ENCODE measurements at places on chromosomes 12 and 14. TPM values are rescaled to one million over a fixed set of nuclear protein-coding genes. Genes with fewer than 3 reads are reported as not detected.
A peak's percentile ranks its signal among the peaks of the same experiment; 100 is the strongest.

The TCL1A gene
- total RNA-seq, result not detected

GRCh38 chr14:104278214-104278534 is 139.8 kb downstream of the KIF26A start:
- peaks cover 11% of the 10 kb centered on the region for H3K27me3 ChIP-seq
- H3K36me3 ChIP-seq, result no peaks in the 10 kb centered on the region
- peaks cover 1% of the 10 kb centered on the region for H3K4me1 ChIP-seq
- no peak overlapping the region for H3K27ac ChIP-seq
- DNase-seq, result no peak

The NFATC4 gene
- 6.3 TPM for total RNA-seq

The EML1 gene
- 7.0 TPM for total RNA-seq

GRCh38 chr12:31736472-31736871 is 7.7 kb upstream of the AMN1 start:
- H3K4me3 ChIP-seq, result no peak overlapping the region
- H3K36me3 ChIP-seq, result no peaks in the 10 kb centered on the region
- no peaks in the 10 kb centered on the region for H3K27me3 ChIP-seq
- no peaks in the 10 kb centered on the region for H3K4me1 ChIP-seq

- no peak overlapping the region for H3K27ac ChIP-seq
- no peaks in the 10 kb centered on the region for H3K27me3 ChIP-seq
- H3K4me3 ChIP-seq, result no peak overlapping the region
- H3K4me1 ChIP-seq, result peaks cover 3% of the 10 kb centered on the region
- DNase-seq, result no peak
- H3K36me3 ChIP-seq, result no peaks in the 10 kb centered on the region
Observed at GRCh38 chr12:69334158-69334557, 14.0 kb upstream of the LYZ start.

The SLC25A47 gene
- total RNA-seq, result not detected

DNA sequence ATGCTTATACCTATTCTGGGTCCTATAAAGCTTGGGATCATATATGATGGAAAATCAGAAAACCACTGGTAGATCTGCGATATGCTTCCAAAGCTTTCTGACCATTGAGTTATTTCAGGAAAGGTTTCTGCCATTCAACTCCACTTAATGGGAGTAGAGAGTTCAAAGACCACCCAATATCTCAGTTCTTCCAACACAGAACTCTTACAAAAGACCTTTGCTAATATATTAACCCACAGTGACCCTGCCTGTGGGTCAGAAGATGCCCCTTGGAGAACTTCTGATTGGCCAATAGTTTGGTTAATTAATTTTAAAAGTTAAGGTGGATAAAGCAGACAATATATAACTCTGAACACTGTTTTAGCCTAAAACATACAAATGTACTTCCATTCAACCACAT is 213.0 kb downstream of the IPO8 start:
- H3K4me3 ChIP-seq, result no peak overlapping the region
- H3K27ac ChIP-seq, result no peak overlapping the region
- no peaks in the 10 kb centered on the region for H3K4me1 ChIP-seq

The CELA1 gene
- not detected for total RNA-seq

The P2RX7 gene
- 1.4 TPM for total RNA-seq

The HAL gene
- total RNA-seq, result 0.27 TPM

DNA sequence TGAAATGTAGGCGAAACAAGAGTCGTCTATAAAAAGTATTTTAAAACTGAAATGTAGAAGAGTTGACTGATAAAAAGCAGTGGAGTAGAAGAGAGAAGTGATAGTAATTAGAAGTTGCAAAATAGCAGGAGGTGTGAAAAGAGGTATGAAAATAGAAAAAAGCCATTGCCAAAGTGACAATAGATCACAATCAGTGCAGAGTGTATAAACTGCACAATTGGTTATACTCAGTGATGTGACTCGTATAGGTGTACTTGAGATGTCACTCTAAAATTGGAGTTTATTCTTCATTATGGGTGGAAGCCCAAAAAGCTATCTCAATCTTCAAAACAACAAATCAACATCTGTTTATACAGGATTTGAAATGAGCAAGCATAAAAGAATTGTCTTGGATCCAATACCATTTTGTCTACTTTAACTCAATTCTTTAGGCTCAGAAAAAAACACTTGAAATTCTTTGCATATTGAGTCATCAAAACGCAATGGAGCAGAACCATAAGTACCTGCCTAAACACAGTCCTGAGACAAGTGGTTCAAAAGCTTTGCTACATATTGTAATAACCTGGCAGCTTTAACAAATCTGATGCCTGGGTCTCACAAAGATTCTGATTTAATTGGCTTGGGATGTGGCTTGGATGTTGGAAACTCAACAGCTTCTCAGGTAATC is 8.8 kb downstream of the IKBIP start:
- H3K4me3 ChIP-seq, result no peak overlapping the region
- no peaks in the 10 kb centered on the region for H3K4me1 ChIP-seq
- no peak for DNase-seq
- H3K36me3 ChIP-seq, result no peaks in the 10 kb centered on the region

DNA sequence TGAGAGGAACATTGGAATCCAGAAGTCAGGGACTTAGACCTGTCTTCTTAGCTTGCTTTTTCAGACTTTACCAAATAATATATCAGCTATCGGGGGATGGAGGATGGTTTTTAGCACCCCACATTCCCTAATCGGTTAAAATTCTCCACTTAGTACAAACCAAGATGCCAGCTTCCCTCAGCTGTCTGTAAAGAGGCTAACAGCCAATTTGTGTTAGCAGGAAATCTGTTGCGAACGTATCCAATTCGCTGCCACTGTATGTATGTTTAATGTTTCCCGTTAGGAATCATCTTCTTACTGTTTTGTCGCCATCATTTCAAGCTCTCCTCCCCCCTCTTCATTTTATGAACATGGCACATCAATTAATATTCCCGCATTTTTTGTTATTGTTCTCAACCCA is 289.0 kb downstream of the BCL11B start:
- no peaks in the 10 kb centered on the region for H3K4me1 ChIP-seq
- no peak for DNase-seq
- H3K36me3 ChIP-seq, result no peaks in the 10 kb centered on the region
- H3K27me3 ChIP-seq, result no peaks in the 10 kb centered on the region
- H3K4me3 ChIP-seq, result no peak overlapping the region
- no peak overlapping the region for H3K27ac ChIP-seq

The CEP83 gene
- total RNA-seq, result 6.8 TPM

DNA sequence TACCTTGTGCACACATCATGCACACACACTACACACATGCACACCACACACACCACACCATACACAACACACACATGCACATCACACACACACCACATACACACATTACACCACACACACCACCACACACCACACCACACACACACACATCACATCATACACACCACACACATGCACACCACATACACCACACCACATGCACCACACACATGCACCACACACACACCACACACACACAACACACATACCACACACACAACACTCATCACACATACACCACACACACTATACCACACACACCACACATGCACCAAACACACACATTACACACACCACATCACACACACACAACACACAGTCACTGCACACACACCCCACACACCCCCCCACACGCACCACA is 38.1 kb downstream of the SDR9C7 start:
- no peaks in the 10 kb centered on the region for H3K36me3 ChIP-seq
- DNase-seq, result no peak
- H3K4me1 ChIP-seq, result no peaks in the 10 kb centered on the region
- no peak overlapping the region for H3K27ac ChIP-seq
- H3K4me3 ChIP-seq, result no peak overlapping the region
- H3K27me3 ChIP-seq, result no peaks in the 10 kb centered on the region

DNA sequence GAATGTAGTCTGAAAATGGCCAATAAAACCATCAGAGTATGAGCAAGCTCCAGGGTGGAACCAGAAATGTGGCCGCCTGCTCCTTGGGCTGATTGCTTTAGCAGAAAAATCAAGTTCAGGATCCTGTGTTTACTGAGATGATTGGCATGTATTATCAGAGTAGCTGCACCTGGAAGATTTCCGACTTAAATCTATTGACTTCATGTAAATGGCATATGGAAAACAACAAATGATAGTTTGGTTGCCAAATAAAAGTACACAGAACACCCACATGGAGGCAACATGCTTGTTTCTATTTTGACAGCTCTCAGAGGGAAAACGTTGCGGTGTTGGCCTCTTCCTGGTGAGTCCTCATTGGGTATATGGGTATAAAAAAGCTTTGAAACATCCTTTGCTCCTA is 31.3 kb downstream of the SOCS2 start:
- H3K27ac ChIP-seq, result peak overlapping the region; percentile 63
- no peaks in the 10 kb centered on the region for H3K36me3 ChIP-seq
- H3K4me3 ChIP-seq, result no peak overlapping the region
- peaks cover 3% of the 10 kb centered on the region for H3K4me1 ChIP-seq
- H3K27me3 ChIP-seq, result no peaks in the 10 kb centered on the region

- no peaks in the 10 kb centered on the region for H3K36me3 ChIP-seq
- DNase-seq, result no peak
- no peaks in the 10 kb centered on the region for H3K27me3 ChIP-seq
Observed at GRCh38 chr14:99554184-99554583, 49.8 kb downstream of the CCDC85C start.

DNA sequence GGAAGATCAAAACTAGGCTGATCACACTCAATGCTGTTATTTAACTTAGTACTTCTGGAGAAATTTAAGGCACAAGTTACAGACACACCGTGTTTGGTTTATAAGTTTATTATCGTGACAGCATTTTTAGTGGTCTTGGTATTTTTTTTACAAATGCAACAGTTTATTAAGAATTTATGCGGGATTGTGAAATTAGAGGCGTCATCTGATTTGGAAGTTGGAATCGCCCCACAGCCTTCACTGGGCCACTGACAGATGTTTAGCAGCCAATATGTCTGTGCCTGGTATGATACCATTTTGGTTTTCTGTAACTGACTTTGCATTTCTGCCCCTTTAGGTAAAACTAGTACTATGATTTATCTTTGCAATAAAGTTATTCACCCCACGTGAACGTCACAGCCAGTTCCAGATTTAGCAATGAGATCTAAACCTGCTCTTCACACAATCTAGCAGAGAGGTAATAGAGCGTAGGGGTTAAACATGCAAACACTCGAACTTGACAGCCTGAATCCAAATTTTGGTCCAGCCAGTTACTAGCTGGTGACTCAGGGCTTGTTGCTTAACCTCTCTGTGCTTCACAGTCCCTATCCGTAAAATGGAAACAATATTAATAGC is 73.2 kb upstream of the SSTR1 start:
- no peak overlapping the region for H3K27ac ChIP-seq
- H3K36me3 ChIP-seq, result no peaks in the 10 kb centered on the region
- no peaks in the 10 kb centered on the region for H3K27me3 ChIP-seq
- H3K4me3 ChIP-seq, result no peak overlapping the region
- no peaks in the 10 kb centered on the region for H3K4me1 ChIP-seq

- DNase-seq, result no peak
- no peak overlapping the region for H3K27ac ChIP-seq
- no peak overlapping the region for H3K4me3 ChIP-seq
- no peaks in the 10 kb centered on the region for H3K36me3 ChIP-seq
- no peaks in the 10 kb centered on the region for H3K4me1 ChIP-seq
Observed at GRCh38 chr12:13777374-13777773, 204.0 kb downstream of the GRIN2B start.

The IKZF4 gene
- 2.2 TPM for total RNA-seq

- H3K36me3 ChIP-seq, result no peaks in the 10 kb centered on the region
- H3K27me3 ChIP-seq, result no peaks in the 10 kb centered on the region
- H3K4me3 ChIP-seq, result no peak overlapping the region
Observed at GRCh38 chr14:24385524-24385923, 13.3 kb upstream of the NYNRIN start.

The TUBA1B gene
- total RNA-seq, result 292 TPM

The PLEKHG3 gene
- total RNA-seq, result 57.8 TPM

DNA sequence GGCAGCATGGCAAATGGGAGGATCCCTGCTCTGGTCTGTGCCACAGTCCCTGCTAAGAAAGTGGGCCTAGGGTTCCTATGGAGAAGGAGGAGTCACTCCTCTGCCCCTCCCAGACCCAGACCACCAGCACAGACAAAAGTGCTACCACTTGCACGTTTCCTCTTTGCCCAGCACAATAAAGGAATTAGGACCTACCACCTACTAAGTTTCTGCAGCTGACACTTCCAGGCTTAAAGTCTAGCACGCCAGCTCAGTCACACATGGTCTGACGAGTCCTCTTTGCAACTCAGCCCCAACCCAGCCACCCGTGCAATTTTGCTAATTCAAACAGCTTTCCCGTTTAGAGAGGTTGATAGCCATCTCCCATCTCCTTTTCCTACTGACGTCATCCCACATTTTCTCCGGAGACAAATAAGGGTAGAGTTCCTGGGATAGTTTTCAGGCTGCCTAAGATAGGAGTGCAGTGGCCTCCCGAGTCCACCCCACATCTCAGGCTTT is 66.2 kb upstream of the PTGR2 start:
- peaks cover 25% of the 10 kb centered on the region for H3K4me1 ChIP-seq
- no peaks in the 10 kb centered on the region for H3K36me3 ChIP-seq
- H3K27ac ChIP-seq, result peak overlapping the region; percentile 98
- DNase-seq, result no peak
- no peaks in the 10 kb centered on the region for H3K27me3 ChIP-seq

DNA sequence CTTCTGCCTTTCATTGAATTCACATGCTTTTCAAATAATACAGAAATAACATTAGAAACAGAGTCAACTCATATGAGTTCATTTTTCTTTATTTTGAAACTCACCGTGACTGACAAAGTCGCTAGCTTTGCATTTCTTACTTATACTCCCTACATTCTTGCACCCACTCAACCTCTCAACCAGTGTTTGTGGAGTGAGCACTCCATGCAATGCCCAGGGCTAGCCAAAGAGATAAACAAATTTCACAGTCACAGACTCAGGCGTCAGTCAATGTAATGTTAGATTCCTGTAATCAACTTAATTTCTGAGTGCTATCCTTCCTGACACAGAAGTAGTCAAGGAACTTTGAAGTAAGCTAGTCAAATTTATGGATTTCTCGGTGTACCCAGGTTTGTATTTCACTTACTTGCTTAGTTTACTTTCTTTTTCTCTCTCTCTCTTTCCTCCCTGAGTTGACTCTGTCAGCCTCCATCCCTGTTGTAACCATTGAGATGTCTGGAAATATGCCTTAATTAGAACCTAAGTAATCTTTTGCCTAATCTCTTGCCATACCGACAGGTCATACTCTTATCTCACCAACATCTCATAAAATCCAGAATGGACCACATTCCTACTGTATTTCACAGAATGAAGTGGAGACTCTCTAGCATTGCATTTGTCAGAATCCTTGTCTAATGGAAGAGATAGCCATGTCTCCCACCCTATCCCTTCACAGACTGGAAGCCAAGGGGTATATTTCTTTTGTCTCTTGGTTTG is 413.0 kb downstream of the AEBP2 start:
- H3K27me3 ChIP-seq, result no peaks in the 10 kb centered on the region
- no peaks in the 10 kb centered on the region for H3K4me1 ChIP-seq
- H3K4me3 ChIP-seq, result no peak overlapping the region
- no peaks in the 10 kb centered on the region for H3K36me3 ChIP-seq
- no peak overlapping the region for H3K27ac ChIP-seq

DNA sequence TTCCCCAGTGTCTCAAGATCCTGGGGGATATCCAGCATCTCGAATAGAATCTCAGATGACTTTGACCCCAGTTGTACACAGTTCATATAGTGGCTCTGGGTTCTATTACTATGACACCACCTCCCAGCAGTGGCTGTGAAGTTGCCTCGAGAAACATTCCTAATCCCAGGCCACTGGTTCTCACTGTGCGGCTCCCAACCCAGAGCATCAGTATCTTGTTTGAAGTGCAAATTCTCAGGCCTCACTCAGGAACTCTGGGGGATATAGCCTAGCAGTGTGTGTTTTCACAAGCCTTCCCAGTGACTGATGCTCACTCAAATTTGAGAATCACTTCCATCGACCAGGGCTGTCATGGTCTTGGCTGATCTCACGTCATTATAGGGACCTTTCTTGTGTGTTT is 69.3 kb upstream of the IGF1 start:
- DNase-seq, result no peak
- no peaks in the 10 kb centered on the region for H3K36me3 ChIP-seq
- no peak overlapping the region for H3K27ac ChIP-seq
- H3K4me3 ChIP-seq, result no peak overlapping the region
- H3K27me3 ChIP-seq, result no peaks in the 10 kb centered on the region
